ENCODE measurements at places on chromosomes 11 and 22. TPM values are rescaled to one million over a fixed set of nuclear protein-coding genes. Genes with fewer than 3 reads are reported as not detected.

The NELL1 gene
- total RNA-seq = not detected

The APOBEC3B gene
- total RNA-seq = 15.6 TPM

The TRPM5 gene
- total RNA-seq = 0.08 TPM

The FIBIN gene
- total RNA-seq = not detected

The SLC22A8 gene
- total RNA-seq = not detected

The OAF gene
- 13.7 TPM for total RNA-seq

The TESMIN gene
- 47.6 TPM for total RNA-seq

The OR51B5 gene
- total RNA-seq = not detected

The GAB4 gene
- total RNA-seq = not detected

The SLCO2B1 gene
- total RNA-seq = 0.77 TPM

The DMC1 gene
- 3.2 TPM for total RNA-seq

The FREY1 gene
- total RNA-seq = 1.4 TPM

The B3GAT3 gene
- 68.2 TPM for total RNA-seq

The MMP12 gene
- total RNA-seq = not detected

The CCDC15 gene
- 2.8 TPM for total RNA-seq

The OVOL1 gene
- 0.23 TPM for total RNA-seq

The NPAS4 gene
- total RNA-seq = 0.08 TPM

The DKK3 gene
- total RNA-seq = 116 TPM

The VSTM5 gene
- not detected for total RNA-seq

The CCDC116 gene
- not detected for total RNA-seq

The SCGB1A1 gene
- 1.1 TPM for total RNA-seq

The CCDC87 gene
- 2.0 TPM for total RNA-seq

The SPINDOC gene
- total RNA-seq = 59.1 TPM

The MRPL11 gene
- total RNA-seq = 158 TPM

The GP1BB gene
- total RNA-seq = 3.6 TPM

The NCAM1 gene
- 0.18 TPM for total RNA-seq

The SLC22A12 gene
- total RNA-seq = not detected

The CAVIN3 gene
- total RNA-seq = 31.1 TPM

The OR51I1 gene
- not detected for total RNA-seq

The RASGRP2 gene
- 3.7 TPM for total RNA-seq

The KCNJ4 gene
- 0.18 TPM for total RNA-seq

The OR2D2 gene
- total RNA-seq = 0.49 TPM

Data from Panc1 (cell line).